ENCODE measurements at places on chromosomes 12 and 14.

DNA sequence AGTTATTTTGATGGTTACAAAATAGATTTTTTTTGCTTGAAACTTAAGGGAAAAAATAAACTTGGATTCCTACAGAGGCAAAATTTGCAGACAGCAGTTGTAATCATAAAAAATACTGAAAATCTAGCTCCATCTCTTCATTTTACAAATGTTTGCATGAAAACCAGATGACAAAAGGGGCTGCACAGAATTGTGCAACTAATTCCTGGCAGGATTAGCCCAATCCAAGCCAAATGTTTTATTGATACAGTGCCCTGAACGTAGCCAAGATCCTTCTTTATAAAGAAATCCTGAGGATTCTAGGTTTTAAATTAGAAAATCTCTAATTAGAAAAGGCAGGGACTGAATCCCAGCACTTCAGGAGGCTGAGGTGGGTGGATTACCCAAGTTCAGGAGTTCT lies 356.4 kb upstream of the SEL1L start:
- no peak for DNase-seq

GRCh38 chr14:93693914-93694313 lies 94.4 kb downstream of the PRIMA1 start:
- DNase-seq, result no peak

- DNase-seq, result no peak
Measured at GRCh38 chr12:18549598-18549997, 188.2 kb downstream of the PLCZ1 start.

GRCh38 chr12:33253178-33253577 lies 186.4 kb downstream of the SYT10 start:
- no peak for DNase-seq

DNA sequence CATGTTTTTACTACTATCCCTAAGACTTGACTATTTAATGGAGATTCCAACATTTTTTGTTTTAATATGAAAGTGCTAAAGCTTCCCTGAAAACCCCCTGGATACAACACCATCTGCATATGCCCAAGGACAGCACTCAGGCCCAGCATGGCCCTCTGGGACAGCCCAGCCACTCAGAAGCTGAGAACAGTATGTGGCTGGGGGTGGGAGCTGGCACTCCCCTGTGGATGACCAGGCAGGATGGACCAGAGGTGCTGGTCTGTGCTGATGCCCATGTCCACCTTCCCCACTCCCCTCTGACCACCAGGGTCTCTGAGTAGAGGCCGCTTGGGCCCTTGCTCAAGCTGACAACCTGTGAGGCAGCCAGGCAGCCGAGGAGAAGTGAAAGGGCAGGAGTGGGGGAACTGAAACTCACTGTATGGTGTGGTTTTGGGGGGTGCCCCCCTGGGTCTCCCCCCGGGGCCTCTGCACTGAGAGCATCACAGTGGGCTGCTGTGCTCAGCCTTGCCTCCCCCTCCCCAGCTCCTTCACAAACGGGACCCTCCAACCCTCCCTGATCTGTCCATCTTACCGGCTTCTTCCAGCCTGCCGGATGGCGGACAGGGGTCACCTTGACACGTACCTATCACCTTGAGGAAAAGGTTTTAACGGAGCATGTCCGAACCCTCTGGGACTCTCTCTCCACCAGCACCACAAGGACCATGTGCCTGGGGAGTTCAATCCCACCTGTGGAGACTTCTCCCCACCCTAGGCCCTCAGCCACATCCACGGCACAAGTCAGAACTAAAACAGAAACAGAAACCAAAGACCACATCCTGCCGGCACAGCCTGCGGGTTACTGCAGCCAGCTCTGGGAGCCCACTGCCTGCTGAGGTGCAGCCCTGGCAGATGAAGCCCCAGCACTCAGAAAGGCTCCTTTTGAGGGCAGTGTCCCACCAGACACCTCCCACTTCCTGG lies at the start of gene TMEM229B:
Gene TMEM229B (minus strand): TSS at position 785 of the 957 bp plus-strand sequence. CDS start 14,798 bp downstream, outside the sequence.
- peak; percentile 92 for DNase-seq

- no peak for DNase-seq
Measured at GRCh38 chr12:107560899-107561285, 124.7 kb upstream of the PWP1 start.

DNA sequence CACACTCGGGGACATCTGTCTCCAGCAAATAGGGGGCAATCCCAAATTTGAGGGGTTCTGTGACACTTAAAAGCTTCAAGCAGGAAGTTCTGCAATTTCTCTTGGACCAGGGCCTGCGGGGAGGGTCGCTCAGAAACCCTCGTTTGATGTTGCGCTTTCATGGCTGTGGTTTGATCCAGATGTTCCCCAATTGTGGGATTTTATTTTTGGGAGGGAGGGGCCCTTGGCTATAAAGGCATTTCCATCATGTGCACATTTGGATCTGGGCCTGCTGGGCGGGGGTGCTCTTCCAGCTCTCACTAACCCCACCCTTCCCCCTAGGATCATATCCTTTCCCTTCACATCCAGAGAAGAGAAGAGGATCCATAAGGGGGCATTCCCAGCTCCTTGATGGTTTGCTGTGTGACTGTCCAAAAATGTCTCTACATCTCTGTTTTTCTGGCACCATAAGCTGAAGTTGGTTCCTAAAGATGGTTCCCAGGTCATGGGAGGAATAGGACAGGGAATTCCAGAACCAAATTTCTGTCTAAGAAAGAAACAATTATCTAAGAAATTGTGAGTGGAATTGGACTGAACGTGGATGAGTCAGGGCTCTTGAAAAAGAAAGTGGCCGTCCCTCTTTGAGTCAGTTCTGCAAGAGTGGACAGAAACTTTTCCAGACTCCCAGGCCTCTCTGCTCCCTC lies 47.2 kb downstream of the SMUG1 start:
- no peak for DNase-seq

- DNase-seq, result no peak
Measured at GRCh38 chr14:105505101-105505500, 14.1 kb downstream of the TEDC1 start.

DNA sequence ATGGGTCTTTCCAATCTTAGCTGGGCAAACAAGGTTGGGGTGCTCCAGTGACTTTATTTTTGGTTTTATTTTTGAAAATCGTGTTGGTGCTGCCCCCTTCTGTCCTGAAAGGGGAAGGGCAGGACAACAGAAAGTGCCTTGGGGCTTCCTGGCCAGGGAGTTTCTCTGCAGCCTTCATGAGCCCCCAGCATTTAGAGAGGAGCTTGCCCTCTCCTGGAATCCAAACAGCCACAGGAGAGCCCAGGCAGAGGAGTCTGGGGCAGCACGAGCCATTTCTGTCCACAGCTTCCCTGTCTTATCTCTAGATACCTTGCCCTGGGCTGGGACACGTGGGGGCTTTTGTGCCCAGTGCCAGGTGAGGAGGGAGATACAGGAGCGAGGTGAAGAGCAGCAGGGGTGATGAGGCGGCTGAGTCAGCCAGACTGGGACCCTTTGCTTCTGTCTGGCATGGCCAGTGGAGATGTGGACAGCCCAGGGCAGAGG lies 4.4 kb upstream of the C1RL start:
- DNase-seq, result peak; percentile 77

DNA sequence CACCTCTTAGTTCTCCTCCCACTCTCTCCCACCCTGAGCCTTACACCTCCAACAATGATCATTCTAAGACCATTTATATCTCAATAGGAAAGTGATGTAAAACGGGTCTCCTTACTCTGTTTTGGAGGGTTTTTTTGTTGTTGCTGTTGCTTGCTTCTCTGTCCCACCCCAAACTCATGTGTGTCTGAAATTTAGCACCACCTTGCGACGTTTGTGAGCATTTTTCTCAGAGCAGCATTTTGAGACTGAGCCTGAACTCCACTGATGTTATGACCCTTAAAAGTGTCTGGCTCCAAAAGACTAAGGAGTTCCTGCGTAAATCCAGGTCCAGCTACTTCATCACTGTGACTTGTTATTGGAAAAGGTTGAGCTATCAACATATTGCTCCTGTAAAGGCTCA lies 155.0 kb downstream of the DAD1 start:
- no peak for DNase-seq

DNA sequence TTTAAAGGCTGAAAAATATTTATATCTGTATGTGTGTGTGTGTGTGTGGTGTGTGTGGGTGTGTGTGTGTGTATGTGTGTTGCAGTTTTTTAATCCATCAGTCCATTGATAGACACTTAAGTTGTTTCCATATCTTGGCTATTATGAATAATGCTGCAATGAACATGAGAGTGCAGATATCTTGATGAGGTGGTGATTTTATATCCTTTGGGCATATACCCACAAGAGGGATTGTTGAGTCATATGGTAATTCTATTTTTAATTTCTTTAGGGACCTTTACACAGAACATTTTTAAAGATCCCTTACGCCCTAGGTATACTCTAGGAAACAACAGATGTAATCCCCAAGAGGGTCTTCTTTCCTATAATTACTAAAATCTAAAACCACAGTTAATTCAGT lies 154.5 kb upstream of the CLEC14A start:
- no peak for DNase-seq

DNA sequence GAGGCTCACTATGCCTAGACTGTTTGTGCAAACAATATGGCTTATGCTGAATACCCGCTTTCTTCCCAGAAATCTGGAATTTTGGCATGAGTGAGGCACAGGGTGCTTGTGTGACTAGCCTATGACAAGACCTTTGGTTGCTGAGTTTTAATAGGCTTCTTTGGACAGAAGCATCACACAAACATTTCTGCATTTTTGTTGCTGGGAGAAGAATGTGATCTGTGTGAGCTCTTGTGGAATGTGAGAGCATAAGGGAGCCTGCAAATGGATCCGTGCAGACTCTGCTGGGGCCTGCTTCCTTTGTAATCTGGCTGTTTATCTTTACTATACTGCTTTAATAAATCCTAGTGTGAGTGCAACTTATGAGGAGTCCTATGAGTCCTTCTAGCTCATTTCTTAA lies 83.0 kb upstream of the ZDHHC17 start:
- DNase-seq, result no peak

DNA sequence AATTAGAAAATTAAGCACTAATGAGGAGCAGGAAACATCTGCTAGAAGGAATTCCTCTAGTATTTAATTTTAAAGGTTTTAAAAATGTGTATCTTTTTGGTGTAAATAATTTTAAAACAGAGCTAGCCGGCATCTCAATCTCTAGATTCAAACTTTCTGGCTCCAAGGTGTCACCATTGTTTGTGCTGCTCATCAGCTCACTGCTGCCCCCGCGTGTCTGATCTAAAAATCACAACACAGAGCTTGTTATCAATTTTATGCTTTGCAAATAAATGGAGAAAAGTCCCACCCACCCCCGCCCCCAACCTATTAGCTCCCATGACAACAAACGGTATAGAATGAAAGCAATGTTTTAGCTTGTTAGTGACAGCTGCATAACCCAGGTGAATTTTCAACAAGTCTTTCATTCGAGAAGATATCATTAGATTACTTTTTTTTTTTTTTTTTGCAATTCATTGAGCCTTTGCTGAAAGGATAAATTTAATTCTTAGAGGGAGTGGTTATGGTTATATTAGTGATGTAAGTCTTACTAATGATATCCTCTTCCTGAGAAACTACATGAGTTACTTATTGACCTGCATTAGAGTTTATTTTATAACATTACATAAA lies 11.3 kb upstream of the ABHD12B start:
- peak; percentile 82 for DNase-seq

- DNase-seq, result no peak
Measured at GRCh38 chr12:109356577-109356976, 8.9 kb downstream of the MYO1H start.

DNA sequence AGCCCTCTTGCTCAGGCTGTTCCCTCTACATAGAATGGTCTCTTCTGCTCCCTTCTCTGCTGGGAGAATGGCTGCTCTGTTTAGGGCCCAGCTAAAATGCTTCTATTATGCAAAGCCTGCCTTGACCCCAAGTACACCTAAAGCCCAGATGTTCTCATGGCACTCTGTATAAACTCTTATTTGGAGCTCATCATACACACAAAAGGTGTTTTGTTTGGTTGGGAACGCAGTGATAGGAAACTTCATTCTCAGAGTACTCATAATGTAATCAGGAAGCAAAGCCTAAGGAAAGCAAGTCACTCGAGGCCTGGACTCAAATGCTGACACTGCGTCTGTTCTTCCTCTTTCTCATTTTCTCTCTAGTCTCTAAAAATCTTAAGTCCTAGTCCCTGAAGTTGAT lies 38.2 kb upstream of the SYCP3 start:
- no peak for DNase-seq

DNA sequence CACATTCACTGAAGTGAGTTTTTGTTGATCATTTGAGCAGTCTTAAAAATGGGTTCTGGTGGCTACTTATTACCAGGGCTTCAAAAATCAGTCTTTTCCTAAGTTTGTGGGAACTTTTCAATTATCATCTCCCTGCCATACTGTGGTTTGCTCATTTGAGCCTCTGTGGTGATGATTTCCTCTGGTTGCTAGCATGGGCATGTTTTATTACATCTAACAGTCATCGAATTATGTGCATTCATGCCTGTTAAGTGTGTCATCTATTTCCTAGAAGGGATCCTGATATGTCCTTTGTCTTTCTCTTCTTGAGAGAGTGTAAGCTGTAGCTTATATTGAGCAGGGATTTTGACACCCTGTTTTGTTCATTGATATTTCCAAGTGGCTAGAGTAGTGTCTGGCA lies 116.8 kb downstream of the WIF1 start:
- DNase-seq, result no peak

DNA sequence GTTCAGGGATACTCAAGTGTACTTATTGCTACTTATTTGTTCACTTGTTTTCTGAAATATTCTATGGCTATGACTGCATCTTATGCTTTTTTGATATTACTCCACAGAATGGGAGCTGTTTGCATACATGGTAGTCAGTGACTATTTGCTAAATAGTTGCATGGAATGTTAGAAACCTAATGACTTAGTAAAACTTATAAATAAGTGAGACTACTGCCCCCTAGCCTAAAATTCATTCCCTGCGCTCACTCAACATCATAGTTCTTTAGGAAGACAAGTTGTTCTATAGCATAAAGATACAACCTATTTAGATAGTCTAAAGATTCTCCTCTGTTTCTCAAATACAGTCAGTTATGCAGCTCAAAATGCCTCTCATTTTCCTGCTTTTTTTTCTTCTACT lies 305.5 kb downstream of the CEP128 start:
- no peak for DNase-seq

DNA sequence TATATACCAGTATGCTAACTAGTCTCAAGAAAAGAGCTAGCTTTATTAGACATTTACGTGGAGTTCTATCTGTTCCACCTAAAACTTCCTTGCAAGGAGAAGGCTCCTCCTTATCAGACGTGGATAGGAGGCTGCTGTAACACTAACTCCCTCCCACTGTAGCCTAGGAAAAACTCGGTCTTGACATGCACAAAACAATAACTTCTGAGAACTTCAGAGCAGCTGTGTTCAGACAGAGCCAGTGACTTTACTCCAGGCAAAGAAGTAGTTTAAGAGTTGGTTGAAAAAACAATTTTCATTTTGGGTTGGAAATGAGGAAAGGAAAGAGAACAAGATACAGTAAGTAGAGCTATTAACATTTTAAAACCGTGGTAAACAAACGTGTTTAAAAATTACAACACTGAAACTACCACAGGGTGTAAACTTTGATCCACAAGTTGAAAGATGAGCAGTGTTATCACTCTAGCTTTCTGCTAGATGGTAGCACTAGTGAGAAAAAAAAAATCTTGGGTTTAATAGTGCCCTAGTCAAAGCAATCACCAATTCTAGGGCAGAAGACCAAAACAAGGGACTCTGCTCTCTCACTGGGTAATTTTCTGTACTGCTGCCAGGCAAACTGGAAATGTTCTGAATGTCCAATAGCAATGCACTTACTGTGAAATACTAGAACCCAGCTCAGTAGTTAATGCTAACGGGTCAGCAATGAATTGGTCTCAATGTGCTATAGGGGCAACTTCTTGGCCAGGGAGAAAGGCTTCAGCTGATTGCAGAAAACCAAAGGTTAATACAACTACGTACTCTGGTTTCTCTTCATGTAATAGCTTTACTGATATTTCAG lies 2.4 kb downstream of the ATF7 start:
- no peak for DNase-seq

All from GM13976 (cell line).